ENCODE measurements at places on chromosomes 5 and 9. TPM values are rescaled to one million over a fixed set of nuclear protein-coding genes. Genes with fewer than 3 reads are reported as not detected.
A peak's percentile ranks its signal among the peaks of the same experiment; 100 is the strongest.

DNA sequence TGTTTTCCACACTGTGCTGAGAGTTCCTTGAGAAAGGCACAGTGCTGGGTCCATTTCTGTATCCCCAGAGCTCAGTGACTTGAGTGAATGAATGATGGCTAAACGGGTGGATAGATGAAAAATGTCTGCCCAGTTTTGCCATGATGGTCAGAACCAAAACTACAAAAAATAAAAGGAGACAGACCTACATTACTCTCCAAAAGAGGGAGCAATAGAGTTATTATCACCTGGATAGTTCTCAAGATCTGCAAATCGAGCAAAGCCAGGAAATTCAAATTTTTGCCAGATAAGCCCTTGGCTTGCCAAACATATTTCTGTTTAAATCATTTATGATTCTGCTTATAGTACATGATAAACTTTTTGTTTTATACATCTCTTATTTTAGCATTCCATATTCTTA lies 214.2 kb upstream of the ZNF462 start:
- DNase-seq: no peak

DNA sequence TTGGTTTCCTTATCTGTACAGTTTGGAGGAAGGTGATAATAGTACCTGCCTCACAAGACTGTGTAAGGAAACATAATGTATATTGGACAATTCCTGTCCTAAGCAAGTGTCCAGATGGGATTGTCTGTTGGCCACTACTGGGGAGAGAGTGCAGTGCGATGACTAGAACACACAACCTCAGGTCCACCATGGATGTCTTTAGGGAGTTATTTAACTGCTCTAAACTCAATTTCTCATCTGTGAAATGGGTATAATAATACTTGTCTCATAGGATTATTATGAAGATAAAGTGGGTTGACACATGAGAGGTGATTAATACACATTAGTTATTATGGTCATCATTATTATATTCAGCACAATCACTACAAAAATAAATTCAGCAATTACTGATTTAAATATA lies 63.1 kb downstream of the CAST start:
- no peak for DNase-seq

DNA sequence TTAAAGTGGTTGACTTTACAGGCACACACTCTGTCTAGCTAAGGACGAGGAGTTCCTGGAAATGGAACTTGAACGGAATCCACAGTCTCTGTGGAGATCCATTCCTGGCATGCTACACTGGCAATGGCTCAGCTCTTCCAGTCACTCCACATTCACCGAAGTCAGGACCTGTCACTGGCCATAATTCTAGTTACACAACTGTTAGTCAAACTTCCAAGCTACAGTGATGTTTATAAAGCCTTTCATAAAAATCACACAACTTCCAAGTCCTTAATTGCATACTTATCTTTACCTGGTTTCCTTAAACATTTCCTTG lies 15.7 kb downstream of the CDC14B start:
- DNase-seq: no peak

DNA sequence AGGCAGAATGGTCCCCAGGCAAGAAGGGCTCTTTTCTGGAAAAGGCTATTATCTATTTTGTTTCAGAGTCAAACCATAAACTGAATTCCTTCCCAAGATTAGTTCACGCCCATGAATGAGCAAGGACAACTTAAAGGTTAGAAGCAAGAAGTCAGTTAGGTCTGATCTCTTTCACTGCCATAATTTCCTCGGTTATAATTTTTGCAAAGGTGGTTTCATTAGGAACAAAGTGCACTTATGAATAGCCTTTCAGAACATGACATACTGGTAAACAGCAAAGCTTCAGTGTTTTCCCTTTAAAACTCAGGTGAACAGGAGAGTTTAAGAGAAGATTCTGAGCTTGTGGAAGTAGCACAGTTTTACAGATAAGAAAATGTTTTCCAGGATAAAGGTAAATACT lies 177.9 kb downstream of the GDNF start:
- DNase-seq: no peak

The SIT1 gene
- polyA plus RNA-seq: 0.27 TPM

DNA sequence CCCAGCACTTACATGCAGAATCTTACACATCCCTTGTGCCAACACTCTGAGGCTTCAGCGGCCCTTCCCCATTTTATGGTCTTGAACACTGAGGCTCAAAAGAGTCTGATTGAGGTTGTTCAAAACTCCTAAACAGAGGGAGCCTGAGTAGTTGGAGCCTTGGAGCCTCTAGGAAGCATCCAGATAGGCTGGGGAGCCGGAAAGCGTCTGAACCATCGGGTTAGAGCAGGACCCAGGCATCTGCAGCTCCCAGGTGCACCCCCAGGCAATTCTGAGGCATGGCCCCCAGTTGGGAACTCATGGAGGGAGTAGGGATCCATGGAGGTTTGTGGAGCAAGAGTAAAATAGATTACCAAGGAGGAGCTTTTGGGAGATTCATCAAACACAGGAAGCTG lies 3.8 kb downstream of the OLFML2A start:
- no peak for DNase-seq

DNA sequence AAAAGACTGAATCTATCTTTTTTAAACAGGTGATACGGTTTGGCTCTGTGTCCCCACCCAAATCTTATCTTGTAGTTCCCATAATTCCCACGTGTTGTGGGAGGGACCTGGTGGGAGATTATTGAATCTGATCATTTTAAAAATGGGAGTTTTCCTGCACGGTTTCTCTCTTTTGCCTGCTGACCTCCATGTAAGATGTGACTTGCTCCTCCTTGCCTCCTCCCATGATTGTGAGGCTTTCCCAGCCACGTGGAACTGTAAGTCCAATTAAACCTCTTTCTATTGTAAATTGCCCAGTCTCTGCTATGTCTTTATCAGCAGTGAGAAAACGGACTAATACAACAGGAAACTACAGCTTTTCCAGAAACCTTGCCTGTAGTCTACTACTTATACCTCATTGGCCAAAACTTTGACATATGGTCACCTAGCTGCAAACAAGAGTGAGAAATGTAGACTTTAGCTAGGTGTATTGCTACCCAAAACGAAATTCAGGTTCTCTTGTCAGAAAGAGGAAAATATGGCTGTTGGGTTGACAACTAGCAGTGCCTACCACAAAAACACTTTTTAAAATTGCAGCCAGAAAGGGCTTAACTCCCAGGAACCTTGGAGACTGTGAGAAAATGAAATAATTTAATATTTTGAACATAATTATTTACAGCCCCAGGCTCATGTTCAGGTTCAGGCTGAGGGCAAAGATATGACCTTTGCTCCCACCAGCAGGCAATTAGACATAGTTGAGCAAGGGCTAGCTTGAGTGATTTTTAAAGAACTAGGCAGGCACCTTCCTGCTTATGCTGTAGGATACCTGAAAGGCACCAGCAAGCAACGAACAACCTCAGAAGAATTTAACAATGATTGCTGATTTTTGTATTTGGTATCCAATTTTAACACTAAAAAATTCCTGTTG lies 7.4 kb upstream of the AGGF1 start:
- peak; percentile 7 for DNase-seq

DNA sequence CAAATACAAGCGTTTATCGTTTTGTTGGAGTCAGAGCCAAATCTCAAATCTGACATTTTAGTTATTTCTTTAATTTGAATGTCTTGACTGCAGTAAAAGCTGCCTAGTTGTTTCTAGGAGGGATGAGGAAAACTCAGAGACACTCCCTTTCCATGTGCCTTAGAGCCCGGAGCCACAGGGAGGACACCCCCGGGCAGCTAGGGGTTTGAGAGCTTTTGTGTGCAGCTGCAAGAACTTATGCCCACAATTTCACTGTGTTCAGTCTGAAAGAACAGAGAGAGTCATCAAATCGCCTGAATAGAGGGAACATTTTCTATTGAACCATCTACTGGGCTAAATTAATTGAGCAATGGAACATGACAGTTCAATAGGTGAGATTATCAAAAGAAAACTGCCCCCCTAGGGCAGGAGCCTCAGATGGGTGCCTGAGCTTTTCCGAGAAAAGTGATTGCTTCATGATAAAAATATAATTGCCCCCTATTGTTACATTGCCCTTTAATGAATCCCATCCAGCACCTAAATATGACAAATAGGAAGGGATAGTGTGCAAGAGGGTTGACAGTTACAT lies 709.3 kb upstream of the RGMB start:
- DNase-seq: no peak

- DNase-seq: no peak
Observed at GRCh38 chr9:127132921-127133647, 10.6 kb upstream of the ANGPTL2 start.

The CCDC171 gene
- polyA plus RNA-seq: 6.0 TPM

GRCh38 chr9:114549697-114550330 lies 37.8 kb upstream of the ATP6V1G1 start:
- no peak for DNase-seq

DNA sequence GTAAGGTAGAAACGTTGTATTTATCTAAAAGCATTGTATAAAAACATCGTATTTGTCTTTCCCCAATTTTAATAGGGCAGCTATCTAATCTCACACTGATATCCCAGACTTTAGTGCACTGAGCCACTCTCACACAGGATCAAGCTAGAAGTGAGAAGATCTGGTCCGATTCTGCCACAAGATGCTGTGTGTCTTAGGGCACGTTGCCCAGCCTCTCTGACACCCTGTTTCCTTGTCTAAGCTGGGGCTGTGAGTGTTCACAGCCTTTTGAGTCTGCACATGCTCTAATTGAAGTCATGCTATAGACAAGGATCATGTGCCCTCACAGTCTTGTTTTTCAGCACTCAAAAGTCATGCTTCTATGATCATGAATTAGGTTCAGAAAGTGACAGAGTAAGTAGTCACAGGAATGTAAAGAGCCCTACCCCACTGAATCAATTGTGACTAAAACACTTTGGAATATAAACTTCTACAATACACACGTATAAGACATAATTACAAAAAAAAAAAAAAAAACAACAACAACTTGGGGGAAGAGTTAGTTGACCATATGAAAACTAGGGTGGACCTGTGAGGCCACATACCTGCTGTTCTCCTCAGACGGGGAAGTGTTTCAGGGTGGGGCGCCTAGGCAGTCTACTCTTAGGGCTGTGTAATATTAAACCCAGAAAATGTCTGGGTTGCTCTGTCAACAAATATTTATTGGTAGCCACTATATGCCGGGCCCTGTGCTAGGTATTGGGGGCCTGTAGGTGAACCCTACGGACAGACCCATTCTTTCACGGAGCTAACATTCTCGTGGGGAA lies 893 bp upstream of the ABLIM3 start:
- DNase-seq: no peak

All from renal cortex interstitium (tissue), 15 donors.